ENCODE measurements at places on chromosomes 5 and 9.

- no peak for DNase-seq
Observed at GRCh38 chr5:8897316-8897715, 648.6 kb downstream of the SEMA5A start.

- DNase-seq = no peak
Observed at GRCh38 chr5:128446-128845, 36.5 kb downstream of the PLEKHG4B start.

- no peak for DNase-seq
Observed at GRCh38 chr5:172870291-172870714, 36.3 kb downstream of the ERGIC1 start.

- DNase-seq = no peak
Observed at GRCh38 chr9:89591274-89592212, 13.3 kb upstream of the GADD45G start.

DNA sequence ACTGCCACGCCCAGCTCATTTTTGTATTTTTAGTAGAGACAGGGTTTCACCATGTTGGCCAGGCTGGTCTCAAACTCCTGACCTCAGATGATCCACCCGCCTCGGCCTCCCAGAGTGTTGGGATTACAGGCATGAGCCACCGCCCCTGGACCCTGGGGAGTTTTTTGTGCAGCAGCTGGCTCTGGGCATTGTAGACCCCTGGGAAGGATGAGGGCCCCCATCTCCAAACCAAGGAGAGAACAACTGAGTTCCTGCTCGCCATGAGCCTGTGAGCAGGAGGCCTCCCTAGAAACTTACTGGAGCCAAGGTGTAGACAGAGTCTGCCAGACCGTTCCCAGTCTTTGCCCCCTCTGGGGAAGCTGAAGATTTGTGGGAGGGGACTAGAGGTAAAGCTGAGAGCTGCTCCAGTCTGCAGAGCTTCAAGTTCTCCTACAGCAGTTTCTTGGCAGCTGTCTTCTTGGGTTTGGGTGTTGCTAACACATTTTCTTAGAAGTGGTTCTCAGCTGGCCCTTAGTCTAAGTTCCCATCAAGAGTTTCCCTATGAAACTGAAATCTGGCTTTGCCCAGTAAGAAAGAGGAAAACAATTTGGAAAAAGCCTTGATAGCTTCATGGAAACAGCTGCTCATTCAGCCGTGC lies 12.4 kb downstream of the NUDT2 start:
- DNase-seq = no peak
